Stimulated activated CD4-positive, alpha-beta T cell treated with anti-CD3 and anti-CD28 coated beads, Interleukin-12 subunit alpha, Interleukin-12 subunit beta, amount 100 ng/mL, for 24 hours (primary cell): ENCODE measurements at places on chromosomes 2 and 18.

DNA sequence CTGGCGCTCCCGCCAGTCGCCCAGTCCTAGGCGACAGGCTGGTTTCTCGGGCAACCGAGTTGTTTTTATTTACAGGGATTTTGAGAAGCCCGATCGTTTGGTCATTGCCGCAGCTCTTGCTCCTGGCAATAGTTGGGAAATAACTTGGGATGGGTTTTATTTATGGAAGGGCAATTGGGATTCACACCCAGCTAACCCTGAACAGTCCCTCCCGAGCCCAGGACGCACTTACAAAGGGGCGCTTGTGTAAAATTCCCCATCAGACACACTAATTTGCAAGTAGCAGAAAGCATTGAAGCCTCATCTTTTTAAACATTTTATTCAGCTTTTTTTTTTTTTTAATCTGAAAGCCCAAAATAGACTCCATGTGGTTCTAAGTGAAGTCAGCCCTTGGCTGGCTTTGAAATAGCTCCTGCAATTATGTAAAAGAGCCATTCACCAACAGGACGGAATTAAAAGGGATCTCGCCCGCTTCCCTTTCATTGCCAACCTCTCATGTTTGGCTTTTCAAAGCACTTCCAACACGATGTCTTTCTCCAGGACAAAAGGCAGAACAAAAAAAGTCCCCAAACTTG, 3.6 kb upstream of the GBX2 start:
- DNase-seq, result no peak

GRCh38 chr2:168518555-168519066, 62.5 kb downstream of the CERS6 start:
- no peak for DNase-seq

GRCh38 chr2:8234253-8234652, 447.6 kb upstream of the ID2 start:
- DNase-seq, result no peak

DNA sequence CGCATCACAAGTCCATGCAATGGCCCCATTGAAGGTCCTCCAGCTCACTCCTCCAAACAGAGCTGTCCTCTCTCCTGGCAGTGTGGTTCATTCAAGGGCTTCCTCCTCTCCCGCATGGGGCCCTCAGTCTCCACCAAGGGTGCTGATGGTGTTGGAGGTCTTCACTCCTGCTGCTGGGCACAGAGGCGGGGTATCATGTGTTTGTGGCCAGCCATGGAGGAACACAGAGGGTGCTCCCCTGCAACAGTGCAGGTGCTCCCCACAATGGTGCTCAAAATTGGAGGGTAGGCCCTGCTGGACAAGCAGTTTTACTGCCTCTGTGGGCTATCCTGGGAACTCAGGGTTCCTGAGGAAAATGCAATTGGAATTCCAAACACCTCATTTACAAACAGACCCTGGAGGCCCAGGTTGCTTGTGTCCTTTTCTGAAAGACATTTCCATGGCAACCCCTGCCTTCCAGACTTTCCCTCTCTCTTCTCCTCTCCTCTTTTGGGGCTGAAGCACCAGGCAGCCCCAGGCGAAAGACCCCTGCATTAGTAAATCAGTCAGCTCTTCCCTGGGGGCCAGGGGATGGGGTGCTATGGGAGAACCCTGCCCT, 256.0 kb downstream of the HAUS1 start:
- DNase-seq, result no peak

DNA sequence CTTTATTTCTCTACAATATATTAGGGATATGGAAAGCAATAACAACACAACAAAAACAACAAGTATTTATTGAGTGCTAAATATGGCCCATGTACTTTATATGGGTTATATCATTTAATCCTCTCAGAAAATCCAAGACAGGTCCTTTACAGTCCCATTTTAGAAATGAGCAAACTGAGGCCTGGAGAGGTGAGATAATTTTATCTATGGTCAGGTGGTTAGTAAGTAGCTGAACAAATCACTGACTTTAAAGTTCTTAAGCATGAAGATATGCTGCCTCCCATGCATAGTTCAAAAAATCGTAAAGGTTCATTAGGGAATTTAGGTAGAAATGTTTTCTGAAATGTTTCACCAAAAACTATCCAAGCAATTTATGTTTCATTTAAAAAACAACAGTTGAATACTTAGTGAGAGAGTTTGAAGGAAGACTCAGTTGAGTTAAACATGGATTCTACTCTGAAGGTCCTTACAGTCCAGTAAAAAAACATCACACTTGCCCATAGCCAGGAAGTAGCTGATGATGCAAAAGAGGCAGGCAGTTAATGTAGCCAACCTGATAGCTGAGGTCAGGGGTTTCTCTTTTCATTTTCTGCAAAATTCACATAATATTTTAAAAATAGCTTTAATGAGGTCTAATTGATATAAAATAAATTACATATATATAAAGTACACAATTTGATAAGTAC, 7.6 kb upstream of the NFE2L2 start:
- DNase-seq, result no peak

- no peak for DNase-seq
These were observed 54.0 kb upstream of the STRN start for GRCh38 chr2:37020212-37020886.

GRCh38 chr2:196839574-196839973, 30.4 kb upstream of the C2orf66 start:
- DNase-seq, result no peak
